Activated naive CD4-positive, alpha-beta T cell (primary cell): ENCODE measurements at places on chromosomes 12 and 14.

DNA sequence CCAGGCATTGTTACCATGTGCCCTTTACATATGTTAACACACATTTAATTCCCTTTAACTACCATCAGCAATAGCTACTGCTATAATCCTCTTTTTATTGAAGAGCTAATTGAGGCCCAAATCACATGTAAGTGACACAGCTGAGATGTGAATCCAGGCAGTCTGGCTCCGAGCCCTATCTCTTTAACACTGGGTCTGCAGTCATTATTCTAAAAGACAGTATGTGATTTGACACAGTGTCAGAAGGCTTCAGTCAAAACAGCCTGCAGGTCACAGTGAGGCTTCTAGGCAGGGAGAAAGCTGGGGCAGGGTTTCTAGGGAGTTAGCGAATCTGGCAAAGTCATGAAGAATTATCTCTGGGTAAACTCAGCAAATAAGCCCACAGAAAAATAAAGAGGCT is 148.2 kb downstream of the KIF21A start:
- no peak for DNase-seq

GRCh38 chr14:90545966-90546751 is 149.3 kb downstream of the CALM1 start:
- DNase-seq = no peak

- DNase-seq = no peak
Observed at GRCh38 chr14:99809360-99809759, 16.1 kb downstream of the EML1 start.

DNA sequence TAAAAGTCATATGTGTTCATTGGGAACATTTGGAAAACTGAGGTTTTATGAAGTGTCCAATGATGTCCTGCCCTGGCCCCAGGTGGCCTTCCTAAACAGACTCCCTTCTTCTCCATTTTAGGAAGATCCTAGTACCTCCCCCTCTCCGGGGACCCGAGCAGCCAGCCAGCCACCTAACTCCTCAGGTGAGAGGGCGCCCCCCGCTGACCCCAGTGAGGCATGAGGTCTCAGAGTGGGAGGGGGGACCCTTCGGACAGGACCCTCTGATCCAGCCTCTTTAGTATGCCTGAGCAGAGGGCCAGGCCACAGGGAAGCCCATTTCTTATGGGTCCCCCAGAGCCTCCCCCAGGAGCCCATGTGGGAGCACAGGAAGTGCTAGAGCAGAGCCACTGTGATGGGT is 23.7 kb downstream of the DEGS2 start:
- no peak for DNase-seq

DNA sequence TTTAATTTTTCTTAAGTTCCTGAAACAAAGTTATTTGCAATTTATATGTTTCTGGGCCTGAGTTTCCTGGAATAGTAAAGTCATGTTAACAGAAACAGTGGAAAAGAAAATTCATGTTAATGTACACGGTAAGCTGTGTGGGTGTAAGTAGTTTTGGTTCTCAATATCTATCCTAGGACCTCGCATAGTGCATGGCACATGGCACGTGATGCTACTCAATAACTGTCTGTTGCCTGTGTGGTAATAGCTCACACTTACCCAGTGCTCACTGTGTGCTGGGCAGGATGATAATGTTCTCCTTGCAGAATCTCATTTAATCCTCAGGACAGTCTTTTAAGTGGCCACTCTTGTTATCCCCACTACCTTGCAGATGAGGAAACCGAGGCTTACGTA is 100.7 kb downstream of the DUSP16 start:
- DNase-seq = no peak

GRCh38 chr14:65336191-65336591 is 76.3 kb upstream of the FUT8 start:
- DNase-seq = no peak

DNA sequence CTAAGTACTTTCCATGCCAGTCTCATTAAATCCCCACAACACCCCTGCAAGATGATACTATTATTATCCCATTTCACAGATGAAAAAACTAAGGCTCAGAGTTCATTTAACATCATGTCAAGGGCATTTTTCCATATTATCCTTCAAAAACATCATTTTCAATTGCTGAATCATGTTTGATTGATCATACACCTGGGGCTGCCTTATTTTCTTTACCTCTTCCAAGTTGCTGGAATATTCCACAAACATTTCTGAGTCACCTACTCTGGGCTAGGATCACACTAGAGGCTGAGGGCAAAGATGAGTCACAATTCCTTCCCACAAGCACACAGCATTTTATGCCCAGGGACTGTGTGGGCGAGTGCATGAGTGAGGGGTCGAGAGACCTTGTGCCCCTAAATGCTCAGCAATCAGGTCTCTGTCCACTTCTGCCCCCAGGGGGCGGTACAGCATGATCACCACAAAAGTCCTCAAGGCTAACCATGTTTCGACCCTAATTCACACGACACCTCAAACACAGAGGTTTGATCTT is 14.1 kb upstream of the TMEM119 start:
- peak; percentile 10 for DNase-seq

- DNase-seq = no peak
Observed at GRCh38 chr12:64181430-64182291, 40.4 kb downstream of the KICS2 start.

DNA sequence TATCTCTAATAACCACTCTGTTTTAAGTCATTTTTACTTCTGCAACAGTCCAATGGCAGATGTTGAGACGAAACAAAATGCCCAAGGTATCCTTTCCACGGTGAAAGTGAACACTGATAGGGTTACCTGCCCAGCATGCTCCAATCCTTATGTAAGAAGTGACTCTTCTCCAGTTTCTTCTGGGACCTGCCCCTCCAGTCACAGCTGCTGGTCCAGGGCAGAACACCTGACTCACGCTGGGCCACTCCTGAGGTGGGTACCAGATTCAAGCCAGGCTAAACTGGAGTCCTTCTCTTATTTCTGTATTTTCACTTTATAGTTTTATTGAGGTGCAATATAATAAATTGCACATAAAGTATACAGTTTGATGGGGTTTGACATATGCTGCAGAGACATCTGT is 16.7 kb downstream of the NT5DC3 start:
- no peak for DNase-seq

- no peak for DNase-seq
Observed at GRCh38 chr14:96512602-96513397, 10.6 kb downstream of the PAPOLA start.

- no peak for DNase-seq
Observed at GRCh38 chr12:907413-908185, 41.9 kb downstream of the RAD52 start.

- no peak for DNase-seq
Observed at GRCh38 chr14:99234961-99235571, 36.9 kb downstream of the BCL11B start.
